ENCODE measurements at places on chromosomes 6 and 20. TPM values are rescaled to one million over a fixed set of nuclear protein-coding genes. Genes with fewer than 3 reads are reported as not detected.

KCNB1 gene
- total RNA-seq = 9.7 TPM

RAMACL gene
- total RNA-seq = 1.7 TPM

GNMT gene
- total RNA-seq = not detected

HLA-DQA2 gene
- total RNA-seq = 1.1 TPM
